ENCODE measurements at places on chromosomes 5 and 9.

DNA sequence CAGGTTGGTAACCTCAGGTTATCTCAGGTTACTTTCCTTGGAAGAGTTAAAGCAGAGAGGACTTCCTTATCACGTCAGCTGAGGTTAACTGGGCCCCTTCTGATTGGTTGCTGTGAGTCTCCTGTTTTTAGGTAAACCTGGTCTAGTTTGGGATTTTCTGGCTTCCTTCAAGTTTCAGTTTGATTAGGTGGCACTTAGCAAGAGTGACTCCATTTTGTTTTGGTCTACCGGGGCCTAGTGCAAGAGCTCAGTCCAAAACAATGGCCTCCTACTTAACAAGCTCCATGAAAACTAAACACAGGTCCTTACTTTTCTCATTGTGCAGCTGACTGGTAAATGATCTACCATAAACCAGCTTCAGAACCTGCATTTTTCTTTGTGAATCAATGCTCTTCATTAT, 67.2 kb upstream of the GOLM1 start:
- no peak for DNase-seq

GRCh38 chr5:108788142-108788541, 40.4 kb downstream of the FER start:
- no peak for DNase-seq

DNA sequence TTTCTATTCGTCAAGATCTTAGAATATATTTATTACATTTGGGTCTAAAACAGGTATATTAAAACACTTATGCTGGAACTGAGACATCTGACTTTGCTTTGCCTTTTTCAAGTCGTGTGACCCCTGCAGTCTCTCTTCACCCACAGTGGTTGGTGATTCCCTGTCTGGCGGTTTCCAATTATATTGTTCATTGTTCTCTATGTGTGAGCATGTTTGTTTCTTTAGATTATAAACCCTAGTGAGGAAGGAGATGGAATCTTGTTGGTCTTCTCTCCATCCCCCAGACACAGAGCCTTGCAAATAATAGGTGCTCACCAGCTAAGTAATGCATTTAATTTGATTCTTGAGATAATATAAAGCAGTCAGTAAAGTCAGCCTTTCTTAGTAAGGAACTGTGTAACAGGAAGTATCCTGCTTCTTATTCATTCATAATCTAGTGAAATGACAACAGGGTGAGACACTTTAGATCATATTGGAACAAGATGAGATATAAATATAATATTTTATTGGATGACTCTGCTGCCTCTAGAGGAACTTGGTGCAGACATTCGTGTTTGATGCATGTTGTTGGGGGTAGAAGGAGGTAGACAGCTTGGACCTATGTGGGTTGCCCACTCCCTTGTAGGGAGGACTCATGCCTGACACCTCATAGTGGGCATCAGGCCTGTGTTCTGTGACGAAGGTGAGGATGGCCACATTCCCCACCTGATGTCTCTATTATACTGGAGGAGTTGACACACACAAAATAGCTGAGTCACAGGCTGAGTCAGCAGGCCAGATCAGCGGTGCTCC, 88.1 kb downstream of the FGF1 start:
- no peak for DNase-seq

DNA sequence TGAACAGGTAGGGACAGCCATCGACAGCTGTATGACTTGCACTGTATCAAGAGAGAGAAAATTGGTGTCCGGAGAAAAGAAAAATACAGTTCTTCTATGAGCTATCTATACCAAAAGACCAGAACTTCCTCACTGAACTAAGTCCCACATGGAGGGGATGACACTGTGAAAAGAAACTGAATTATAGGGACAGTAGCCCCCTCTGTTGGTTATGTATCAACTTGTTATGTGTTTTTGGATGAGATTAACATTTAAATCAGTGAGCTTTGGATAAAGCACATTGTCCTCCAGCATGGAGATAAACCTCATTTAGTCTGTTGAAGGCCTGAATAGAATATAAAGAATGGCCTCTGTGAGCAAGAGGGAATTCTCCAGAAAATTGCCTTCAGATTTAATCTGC, 176.6 kb upstream of the SH3GL2 start:
- no peak for DNase-seq

DNA sequence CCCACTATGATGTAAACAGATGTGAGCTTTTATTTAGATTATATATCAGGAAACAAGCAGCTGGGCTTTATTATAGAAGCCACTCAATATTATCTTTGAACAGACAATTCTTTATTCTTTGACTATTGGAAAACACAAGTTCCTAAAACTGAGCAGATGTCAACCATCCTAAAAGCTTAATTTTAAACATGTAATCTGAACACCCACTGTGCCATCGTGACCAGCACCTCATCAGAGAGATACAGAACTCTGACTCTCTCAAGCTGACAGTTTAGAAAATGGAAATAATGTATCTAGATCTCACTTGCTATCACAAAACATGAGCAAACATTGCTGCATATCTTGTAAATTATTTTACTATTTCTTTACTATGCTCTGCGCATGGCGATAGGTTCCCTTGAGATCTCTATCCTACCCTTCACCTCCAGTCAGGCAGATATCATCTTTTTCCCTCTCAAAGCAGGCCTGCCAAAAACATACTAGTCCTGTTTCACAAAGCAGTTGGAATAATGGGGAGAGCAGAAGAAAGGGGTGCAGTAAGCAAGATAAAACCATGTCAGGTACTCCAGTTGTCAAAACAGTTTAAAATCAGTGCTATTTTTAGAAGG, 151.0 kb downstream of the KIAA0825 start:
- no peak for DNase-seq

DNA sequence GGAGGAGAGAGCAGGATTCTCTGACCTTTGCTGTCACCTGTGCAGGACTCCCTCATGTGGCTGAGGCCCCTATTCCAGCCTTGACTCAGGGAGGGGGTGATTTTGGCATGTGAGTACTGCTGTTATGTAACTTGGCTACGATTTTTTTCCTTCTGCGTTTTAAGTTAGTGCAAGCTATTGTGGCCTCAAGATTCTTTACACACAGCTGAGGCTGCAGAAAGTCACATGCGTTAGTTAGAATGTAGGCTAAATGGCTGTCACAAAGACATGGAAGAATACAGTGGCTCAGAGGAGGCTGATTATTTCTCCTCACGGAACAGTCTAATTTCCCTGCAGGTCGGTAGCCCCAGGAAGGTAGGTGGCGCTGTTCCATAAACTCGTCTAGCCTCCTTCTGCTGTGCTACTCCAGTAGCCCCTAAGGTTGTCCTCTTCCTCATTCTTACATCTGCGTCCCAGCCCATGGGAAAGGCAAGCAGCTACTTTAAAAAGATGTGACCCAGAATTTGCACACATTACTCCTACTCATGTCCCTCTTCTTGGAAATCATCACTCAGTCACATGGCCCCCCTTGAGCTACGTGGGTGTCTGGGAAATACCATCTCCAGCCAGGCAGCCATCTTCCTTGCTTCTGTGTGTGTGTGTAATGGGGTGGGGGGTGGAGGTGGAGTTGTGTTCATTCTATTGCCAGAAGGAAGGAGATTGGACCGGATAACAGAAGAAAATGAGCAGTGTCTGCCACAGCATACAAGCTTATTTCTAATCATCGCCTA, 486.6 kb downstream of the CCDC171 start:
- DNase-seq = no peak

DNA sequence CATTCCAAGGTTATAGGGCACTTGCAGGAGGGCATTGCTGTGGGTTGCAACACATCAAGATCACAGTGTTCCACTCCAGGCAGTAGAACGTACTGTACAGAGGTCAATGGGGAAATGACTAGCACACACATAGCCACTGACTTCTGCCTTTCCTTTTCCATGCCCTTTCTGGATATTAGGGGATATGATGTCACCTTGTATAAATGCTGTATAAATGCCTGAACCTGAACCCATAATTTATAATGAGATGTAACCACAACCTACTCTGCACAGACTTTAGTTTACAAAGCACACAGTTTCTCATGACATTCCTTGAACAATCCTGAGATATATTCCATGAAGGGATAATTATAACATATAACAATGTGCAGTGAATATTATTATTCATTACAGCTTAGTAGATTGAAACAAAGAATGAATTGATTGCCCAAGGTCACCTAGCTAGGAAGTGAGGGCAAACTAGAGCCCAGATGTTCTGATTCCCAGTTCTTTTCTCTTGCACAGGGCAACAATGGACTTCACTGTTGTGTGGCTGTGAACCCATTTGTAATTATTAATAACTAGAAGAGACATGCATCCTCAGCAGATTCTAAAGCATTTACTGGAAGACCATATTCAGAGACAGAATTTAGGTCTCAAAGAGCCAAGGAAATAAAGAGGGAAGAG, 5.6 kb upstream of the ABLIM3 start:
- DNase-seq = no peak

- no peak for DNase-seq
These were observed 28.8 kb upstream of the RNU6ATAC start for GRCh38 chr9:134192951-134193731.

DNA sequence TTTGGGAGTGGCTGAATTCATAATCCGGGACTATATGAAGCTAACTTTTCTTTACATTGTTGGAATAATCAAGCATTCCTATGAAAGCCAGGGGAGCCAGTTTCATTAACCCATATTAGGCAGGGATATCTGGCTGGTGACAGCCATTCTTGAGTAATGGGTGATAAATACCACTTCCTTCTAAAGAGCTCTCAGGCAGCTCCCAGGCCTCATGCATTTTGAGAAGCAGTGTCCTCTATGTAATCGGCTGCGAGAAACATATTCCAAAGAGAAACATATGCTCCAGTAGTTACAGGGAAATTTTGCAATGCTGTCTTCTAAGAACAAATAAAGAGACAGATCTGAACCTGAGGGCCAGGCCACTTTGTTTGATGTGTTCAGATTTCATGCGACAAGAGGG, 83.1 kb downstream of the MSX2 start:
- no peak for DNase-seq

DNA sequence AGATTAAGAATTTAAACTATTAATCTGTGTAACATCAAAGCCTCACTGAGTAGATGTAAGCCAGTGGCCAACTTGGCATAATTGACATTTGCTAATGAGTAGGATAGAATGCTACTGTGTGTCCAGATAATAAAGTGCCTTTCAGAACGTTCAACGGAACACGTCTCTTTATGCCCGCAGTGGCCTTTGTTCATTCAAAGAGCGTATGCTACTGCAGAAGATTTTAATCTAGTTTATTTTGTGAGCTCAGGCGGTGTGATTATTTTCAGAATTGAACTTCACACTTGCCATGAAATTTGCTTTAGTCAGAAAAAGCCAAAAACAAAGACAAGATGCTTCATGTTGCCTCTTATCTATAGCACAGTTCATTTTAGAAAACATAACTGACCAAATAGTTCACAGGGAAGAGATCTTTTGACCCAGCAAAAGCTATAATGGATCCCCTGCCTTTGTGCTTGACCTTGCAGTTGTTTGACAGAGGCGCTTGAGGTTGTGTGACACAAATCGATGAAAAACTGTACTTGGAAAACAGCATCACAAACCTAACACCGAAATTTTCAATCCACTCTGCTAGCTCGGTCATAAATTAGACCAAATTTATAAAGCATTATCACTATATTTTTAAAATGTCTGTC, 530.9 kb upstream of the TYRP1 start:
- DNase-seq = no peak

DNA sequence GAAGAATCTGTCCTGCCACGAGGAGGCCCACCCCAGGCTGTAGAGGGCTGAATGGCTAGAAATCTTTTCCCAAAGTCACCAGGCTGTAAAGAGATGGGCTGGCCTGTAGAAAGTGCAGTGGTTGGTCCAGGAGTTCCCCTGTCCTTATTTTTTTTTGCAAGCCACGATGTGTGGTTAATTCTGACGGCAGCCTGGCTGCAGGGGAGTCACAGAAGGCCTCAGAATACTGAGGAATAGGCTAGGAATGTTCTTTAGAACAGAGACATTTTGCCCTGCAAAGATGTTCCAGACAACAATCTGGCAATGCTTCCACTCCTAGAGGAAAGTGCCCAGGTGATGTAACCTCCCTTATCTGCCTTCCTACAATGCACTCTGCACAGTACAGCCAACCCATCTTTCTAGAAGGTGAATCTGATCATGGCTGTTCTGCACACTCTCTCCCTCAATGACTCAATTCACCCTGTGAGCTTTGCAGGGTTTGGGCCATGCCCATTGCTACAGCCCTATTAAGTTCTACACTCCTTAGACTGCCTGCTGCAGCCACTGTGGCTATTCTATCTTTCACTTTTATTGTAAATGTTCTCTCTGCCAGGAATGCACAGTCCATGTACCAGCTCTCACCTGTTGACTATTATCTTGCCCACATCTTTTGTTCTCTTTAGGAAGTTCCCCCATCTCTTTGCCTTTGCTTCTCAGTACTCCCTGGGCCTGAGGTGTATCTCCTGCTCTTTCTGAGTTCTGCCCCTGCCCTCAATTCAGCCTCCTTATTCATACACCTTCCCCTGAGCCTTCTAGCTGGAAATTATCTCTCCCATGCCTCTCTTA, 377.8 kb upstream of the CLINT1 start:
- DNase-seq = no peak

DNA sequence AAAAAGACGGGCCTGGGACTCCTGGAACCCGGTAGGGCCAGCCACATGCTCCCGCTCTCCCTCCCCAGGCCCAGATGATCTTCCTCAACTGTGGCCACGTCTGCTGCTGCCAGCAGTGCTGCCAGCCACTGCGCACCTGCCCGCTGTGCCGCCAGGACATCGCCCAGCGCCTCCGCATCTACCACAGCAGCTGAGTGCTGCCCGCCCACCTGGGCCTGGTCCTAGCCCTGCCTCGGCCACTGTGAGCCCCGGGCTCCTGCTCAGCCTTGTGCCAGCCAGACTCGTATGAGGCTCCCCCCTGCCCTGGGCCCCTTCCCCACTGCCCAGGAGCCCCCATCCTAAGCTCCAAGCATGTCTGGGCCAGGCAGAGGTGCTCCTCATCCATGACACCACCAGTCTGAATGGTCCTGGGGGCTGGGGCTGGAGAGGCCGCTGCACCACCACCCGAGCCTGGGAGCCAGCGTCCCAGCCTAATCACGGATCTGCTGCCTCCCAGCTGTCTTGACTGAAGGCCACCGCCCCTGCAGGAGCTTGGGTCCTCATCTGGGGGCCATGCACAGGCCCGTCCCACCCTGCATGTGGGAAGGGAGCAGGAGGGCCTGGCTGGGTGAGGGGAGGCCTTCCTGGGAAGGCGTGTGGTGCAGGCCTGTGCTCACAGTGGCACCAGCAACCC, 51.5 kb downstream of the LRSAM1 start:
- no peak for DNase-seq

- no peak for DNase-seq
These were observed 61.7 kb upstream of the SUB1 start for GRCh38 chr5:32523625-32524024.
